ENCODE measurements at places on chromosomes 2 and 18.

DNA sequence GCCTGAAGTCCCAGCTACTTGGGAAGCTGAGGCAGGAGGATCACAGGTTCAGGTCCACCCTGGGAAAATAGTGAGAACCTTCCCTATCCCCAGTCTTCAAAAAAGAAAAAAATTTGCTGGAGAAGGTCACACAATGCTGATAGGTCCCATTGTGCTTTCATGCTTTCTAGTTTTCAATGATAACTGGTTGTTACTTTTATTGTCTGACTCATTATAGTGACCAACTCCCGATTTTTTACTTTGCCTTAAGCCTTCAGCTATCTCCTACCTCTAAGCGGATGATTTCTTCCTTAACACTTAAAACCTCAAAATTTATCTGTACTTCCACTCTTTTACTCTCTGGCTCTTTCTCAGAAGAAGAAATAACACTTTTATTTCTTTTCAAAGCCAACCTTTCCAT lies 17.3 kb downstream of the MSH2 start:
- no peak for DNase-seq

GRCh38 chr18:72674710-72675109 lies 130.6 kb upstream of the CBLN2 start:
- DNase-seq: no peak

- DNase-seq: no peak
Observed at GRCh38 chr2:195342061-195342460, 315.0 kb upstream of the SLC39A10 start.

DNA sequence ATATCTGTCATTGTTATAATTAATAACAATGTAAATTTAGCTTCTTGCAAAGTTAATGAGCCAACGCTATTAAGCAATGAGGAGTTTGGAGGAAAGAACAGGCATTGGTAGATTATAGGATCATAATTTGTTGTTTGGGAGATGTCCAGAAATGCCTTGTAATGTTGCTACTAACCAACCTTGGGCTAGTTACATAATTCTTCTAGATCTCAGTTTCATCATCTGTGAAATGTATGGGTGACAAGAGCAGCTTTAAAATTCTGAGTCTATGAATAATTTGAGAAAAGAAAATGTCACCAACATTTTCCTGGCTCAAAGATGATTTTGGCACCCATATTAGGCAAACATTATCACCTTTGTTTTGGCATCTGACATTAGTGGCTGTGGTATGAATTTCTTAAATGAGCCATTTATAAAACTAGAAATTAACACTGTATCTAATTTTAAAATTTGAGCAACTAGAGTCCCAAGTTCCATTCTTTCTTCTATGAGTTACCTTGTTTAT lies 2.9 kb downstream of the TMEM178A start:
- DNase-seq: no peak

DNA sequence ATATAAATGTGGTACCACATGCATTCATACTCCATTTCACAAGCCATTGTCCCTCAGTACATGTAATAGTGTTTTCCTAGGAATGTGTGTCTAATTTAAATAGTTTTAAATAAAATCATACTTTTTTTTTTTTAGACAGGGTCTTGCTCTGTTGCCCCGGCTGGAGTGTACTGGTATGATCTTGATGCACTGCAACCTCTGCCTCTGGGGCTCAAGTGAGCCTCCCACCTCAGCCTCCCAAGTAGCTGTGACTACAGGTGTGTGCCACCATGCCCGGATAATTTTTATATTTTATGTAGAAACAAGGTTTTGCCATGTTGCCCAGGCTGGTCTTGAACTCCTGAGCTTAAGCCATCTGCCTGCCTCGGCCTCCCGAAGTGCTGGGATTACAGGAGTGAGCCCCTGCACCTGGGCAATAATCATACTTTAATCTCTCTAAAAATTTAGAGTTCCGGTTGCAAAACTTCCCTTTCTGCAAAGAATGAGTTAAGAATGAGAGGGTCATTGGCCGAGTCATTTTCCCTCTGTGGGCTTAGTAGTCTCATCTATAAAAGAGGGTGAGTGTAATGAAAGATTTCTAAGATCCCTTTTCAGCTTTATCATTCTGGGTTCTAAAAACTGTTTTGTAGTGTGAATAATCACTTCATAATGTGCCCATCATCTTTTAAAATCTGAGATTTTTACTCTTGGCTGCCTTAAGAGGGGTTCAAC lies 116.0 kb upstream of the PELI1 start:
- no peak for DNase-seq

GRCh38 chr2:26330604-26331003 lies 15.3 kb upstream of the SELENOI start:
- DNase-seq: no peak

DNA sequence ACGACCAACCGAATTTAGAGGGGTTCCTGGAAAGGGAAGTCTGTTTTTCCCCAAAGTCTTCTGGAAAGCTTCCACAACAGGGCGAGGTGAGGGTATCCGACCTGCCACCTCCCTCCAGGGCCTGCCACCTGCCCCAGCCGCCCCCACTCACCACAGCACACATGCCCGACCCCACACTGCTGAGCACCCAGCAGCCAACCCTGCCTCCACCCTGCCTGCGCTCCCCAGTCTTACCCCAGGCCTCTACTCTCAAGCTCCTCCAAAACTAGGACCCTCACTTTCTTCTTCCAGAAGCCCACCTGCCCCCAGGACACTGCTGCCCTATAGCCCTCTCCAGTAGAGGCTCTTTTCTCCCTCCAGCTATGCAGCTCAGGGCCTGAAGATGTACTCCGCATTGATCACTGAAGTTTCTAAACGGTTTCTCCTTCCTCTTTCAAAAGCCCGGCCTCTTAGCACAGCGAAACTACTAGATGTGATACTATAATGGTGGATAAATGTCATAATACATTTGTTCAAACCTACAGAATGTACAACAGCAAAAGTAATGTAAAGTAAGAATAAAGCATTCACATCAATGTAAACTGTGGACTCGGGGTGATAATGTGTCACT lies 128.8 kb upstream of the SLC1A4 start:
- no peak for DNase-seq

GRCh38 chr2:68059784-68060525 lies 2.8 kb downstream of the C1D start:
- DNase-seq: no peak

DNA sequence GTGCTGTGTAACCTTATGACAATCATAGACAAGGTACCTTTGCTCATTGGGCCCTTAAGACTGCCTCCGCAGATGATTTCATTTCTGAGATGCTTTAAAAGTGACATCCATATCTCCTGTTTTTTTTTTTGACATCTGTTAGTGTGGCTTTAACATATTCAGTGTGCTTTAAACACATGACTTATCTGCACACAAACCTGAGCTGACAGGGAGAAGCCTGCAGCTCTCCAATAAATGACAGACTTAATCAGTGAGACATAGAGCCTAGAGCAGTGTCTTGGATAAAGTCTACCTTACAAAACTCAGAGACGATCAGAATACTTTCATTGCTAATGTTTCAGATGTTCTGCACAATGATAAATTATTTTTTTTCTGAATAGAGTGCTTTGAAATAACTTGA lies 130.7 kb downstream of the UBE2E3 start:
- no peak for DNase-seq

- no peak for DNase-seq
Observed at GRCh38 chr2:177970670-177971454, 101.7 kb downstream of the PDE11A start.

DNA sequence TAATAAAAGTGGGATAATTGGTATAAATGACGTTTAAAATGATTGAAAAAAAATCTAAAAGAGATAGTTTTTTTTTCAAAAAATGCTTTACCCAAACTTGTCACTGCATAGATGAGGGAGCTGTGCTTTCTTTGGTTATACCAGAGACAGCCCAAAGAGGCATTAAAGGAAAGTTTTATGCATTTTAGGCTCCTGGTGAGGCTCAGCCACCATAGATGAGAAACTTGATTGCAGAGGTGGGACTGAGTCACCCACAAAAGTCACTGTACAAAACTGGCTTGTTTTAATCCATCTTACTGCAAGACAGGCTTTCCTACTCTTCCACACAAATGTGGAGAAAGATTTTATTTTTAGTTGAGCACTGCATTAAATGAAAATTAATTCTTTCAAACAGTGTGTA lies 2.4 kb downstream of the SMYD1 start:
- no peak for DNase-seq

DNA sequence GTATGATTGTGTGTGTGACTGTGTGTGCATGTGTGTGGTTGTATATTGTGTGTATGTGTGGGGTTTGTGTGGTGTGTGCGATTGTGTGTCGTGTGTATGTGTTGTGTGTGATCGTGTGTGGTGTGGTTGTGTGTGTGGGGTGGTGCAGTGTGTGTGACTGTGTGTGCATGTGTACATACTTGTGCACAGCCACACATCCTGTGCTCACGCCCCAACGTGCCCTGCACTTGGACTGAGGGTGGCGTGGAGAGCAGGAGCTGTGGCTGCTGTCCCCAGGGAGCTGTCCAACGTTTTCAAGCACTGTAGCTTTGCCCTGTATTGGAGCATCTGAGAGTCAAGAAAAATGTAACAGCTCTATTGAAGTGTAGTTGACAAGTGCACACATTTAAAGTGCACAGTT lies 243.2 kb upstream of the HDAC4 start:
- no peak for DNase-seq

DNA sequence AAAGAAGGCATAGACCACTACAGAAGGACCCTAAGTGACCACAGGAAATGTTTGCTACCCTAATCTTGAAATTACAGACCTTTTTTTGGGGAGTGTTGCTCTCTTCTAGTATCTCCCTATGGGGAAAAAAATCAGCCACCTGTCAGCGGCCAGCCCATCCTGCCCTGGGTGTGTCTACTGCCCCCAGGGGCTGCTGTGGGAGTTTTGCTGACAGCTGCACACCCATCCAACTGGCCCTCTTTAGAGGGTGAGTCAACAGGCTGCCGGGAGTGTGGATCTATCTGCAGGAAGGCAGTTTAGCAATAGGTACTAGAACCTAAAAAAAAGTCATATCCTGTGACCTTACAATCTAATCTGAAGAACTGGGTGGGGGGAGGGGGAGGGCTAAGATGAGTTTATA lies 796 bp upstream of the DYSF start:
- DNase-seq: no peak

- no peak for DNase-seq
Observed at GRCh38 chr2:216246766-216247165, 125.5 kb downstream of the MARCHF4 start.

- no peak for DNase-seq
Observed at GRCh38 chr2:219286436-219287115, 7.4 kb downstream of the DNAJB2 start.

- DNase-seq: no peak
Observed at GRCh38 chr2:169716938-169717690, 16.5 kb upstream of the KLHL23 start.

DNA sequence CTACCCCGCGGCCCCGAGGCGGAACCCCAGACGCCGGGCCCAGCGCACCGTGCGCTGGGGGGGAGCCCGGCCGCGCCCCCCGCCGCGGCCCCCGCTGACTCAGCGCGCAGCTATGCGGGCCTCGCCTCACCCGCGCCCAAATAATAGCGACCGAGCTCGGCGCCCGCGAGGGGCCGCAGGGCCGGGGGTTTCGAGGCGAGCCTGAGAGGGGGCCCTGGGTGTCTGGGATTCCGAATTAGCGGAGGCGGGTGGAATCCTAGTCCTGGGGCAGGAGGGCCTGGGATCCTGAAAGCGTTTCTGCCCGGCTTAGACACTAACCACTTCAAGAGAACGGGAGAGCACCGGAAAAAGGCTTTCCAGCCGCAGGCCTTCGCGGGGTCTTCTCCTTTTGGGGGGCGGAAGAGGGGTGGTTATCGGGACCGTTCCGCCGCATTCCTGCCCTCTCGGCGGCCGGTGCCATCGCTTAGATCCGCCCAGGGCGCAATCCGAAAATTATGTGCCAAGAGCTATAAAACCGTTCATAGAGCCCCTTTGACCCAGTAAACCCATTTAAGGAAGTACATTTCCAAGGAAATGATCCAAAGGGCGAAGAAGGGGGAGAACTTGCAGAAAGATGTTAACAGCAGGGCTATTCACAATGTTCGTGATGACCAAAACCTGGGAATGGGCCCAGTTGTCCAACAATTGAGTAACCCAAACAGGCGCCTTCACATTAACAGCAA lies 681 bp upstream of the ROCK2 start:
- peak; percentile 26 for DNase-seq
